ENCODE measurements at places on chromosomes 6 and 20.

DNA sequence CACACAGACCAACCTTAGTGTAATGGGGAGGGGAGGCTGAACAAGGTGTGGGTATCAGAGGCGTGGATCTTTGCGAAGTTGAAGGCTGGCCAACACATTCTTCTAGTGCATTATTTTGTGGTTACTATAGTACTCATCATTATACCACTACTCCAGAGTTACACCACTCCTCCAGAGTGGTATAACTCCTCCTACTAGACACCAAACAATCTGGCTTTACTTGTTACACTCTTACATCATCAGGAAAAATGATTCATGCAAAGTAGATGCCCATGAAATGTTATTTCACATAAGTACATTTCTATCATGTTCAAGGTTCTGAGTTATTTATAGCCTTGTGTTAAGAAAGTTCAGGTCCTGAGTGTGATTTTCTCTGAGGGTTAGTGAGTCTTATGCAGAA, 443.1 kb upstream of the OPRM1 start:
- peak; percentile 35 for DNase-seq

DNA sequence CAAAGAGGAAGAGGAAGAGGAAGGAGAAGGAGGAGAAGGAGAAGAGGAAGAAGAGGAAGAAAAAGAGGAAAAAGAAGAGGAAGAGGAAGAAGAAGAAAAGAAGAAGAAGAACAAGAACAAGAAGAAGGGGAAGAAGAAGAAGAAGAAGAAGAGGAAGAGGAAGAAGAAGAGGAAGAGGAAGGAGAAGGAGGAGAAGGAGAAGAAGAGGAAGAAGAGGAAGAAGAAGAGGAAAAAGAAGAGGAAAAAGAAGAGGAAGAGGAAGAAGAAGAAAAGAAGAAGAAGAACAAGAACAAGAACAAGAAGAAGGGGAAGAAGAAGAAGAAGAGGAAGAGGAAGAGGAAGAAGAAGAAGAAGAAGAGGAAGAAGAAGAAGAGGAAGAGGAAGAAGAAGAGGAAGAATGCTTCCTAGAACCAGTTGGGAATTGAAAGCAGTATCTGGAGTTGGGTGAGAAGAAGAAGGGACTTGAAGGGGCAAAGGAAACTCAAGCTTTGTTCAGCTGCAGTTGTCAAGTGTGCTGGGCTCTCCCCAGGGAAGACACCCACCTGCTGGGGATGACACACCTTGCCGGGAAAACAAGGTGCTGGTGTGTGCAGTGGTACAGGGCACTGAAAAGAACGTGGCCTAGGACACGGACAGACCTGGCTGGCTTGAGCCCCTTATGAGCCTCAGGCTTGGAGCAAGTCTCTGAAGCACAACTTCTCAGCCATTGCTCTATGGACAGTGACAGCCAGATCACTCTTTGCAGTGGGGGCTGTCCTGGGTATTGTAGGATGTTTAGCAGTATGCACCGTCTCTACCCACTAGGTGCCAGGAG, 30.1 kb upstream of the ARFGEF2 start:
- no peak for DNase-seq

DNA sequence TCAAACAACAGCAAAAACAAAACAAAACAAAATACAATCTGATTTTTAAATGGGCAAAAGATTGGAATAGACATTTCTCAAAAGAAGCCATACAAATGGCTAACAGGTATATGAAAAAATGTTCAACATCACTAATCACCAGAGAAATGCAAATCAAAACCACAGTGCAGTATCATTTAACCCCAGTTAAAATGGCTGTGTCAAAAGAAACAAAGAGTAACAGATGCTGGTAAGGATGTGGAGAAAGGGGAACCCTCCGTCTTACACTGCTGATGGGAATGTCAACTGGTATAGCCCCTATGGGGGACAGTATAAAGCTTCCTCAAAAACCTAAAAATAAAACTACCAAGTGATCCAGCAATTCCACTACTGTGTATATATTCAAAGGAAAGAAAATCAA, 10.9 kb upstream of the NELFCD start:
- DNase-seq: no peak

DNA sequence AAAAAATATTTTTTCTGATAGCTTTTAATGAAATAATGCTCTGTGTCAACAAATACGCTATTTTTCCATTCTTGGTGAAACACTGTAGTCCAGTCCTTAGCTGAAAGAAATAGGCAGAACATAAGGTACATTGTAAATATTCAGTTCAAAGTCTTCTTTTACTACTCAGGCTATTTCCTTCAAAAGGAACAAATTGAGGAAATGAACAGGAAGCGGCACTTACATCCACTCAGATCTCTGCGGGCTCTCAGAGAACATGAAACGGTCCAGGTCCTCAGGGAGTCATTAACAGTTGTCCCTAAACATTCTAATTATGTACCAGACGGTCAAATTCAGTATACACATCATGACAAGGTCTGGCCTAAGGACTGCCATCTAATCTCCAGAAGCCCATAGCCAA, 212.6 kb downstream of the KIF16B start:
- DNase-seq: no peak
